ENCODE measurements at places on chromosomes 12 and 14. TPM values are rescaled to one million over a fixed set of nuclear protein-coding genes. Genes with fewer than 3 reads are reported as not detected.

Gene KRT1
- total RNA-seq: not detected

Gene NID2
- 69.5 TPM for total RNA-seq

Gene BEST3
- 0.23 TPM for total RNA-seq

- no peak for ATAC-seq
These were observed 160.3 kb upstream of the BMP4 start for GRCh38 chr14:54116972-54117371.

DNA sequence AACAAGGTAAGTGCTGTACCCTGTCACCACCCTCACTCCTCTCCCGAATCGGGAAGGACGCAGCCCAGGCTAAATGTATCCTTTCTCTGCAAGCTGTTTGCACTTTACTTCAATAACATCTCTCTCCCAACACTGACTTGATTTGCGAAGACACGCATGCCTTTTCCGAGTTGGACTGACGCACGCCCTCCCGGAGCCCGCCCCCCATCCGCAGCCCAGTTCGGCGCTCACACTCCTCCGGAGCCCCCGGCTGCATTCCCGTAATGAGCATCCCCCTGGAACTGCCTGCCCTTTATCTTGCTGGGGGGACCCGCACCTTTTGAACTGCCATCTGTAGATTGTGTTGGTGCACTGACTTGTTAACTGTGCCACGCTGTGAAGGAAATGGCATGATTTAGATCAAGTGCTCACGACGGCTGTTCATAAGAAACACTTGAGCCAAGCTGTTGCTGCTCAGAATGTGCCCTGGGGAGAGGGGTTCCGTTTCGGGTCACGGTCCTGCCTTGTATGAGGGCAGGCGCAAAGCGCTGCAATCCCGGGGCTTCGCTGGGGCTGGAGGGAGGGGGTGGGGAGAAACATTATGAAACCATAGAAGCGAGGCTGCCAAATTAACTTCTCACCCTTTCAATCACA, 176.6 kb upstream of the CDKN3 start:
- ATAC-seq: peak; percentile 69

DNA sequence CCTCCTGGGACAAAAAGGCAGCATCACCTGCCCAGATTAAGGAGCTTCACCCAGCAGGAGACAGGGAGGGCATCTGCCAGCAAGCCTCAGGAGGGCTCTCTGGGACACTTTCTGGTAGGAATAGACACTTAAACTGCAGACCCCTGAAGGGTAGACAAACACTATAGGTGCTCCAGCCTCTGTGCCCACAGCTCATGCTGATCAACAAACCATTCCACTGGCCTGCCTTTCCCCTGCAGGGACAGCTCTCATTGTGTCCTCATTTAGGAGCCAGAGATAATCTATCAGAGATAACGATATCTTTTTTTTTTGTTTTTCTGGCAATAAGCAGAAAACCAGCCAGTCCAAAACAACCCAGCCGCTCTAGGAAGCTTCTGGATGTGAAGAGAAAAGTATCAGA, 251.8 kb upstream of the CCDC196 start:
- ATAC-seq: no peak

DNA sequence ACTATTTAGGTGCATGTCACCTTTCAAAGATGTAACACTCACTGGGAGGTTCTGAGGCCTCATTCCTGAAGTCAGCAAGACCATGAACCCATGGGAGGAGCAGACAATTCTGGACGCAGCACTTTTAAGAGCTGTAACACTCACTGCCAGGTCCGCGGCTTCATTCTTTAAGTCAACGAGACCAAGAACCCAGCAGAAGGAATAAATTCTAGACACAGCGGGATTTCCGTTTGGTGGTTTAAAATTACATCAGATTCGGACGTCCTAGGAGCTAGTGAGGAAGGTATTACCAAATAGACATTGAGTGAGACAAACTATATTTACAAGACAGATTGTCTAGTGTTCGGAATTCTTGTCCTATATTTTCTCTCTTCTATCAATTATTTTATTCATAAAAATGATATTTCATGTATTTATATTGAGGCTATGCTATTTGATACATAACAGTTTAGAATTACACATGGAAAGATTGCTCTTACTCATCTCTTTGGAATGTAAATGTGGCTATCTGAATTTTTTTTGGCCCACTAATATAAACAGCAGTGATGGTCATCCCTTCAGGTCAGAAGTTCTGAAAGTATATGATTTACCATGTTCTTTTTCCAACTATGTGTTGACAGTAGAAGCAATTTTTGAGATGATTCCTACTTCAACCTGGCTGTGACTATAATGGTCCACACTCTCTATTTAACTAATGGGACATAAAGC, 1973.0 kb upstream of the FLRT2 start:
- ATAC-seq: no peak

- ATAC-seq: no peak
These were observed 22.1 kb upstream of the EIF4B start for GRCh38 chr12:52984136-52984535.

GRCh38 chr12:78636231-78636855, 228.2 kb upstream of the SYT1 start:
- ATAC-seq: no peak

DNA sequence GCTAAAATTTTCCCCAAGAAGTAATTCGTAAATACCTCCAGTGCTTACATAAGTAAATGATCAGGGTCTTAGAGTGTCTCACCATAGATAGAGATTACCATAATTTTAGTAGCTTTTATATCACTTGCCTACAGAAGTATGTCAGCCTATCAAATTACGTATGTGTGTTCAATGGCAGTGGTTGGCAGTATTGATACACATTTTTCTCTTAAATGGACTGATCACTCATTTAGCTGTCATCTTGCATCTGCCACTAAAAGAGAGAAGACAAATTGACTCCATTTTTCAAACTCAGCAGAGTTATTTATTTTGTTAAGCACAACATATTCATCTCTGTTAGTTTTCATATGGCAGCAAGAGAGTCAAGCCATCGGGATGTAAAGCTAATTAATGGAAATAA, 413.1 kb upstream of the CLEC14A start:
- no peak for ATAC-seq

DNA sequence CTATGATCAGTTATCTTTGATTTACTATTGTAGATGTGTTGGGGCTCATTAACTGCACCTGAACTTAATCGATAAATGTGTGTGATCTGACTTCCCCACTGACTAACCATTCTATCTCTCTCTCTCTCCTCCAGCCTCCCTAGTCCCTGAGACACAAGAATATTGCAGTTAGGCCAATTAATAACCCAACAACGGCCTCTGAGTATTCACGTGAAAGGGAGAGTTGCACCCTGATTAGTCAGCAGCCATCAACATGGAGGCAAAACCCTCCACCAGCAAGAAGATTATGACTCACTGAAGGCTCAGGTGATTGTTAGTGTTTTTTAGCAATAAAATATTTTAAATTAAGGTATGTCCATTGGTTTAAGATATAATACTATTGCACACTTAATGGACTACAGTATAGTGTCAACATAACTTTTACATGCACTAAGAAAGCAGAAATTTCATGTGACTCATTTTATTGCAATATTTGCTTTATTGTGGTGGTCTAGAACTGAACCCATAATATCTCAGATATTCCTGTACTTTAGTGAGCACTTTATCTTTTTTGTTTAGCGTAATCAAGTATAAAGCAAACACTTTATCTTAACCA, 77.1 kb upstream of the PTGDR start:
- no peak for ATAC-seq

All from gastroesophageal sphincter (tissue), 4 donors.